SHP77 treated with DMSO at 0.1 percent for 48 hours (cell line): ENCODE measurements at places on chromosomes 4 and X.
A peak's percentile ranks its signal among the peaks of the same experiment; 100 is the strongest.

DNA sequence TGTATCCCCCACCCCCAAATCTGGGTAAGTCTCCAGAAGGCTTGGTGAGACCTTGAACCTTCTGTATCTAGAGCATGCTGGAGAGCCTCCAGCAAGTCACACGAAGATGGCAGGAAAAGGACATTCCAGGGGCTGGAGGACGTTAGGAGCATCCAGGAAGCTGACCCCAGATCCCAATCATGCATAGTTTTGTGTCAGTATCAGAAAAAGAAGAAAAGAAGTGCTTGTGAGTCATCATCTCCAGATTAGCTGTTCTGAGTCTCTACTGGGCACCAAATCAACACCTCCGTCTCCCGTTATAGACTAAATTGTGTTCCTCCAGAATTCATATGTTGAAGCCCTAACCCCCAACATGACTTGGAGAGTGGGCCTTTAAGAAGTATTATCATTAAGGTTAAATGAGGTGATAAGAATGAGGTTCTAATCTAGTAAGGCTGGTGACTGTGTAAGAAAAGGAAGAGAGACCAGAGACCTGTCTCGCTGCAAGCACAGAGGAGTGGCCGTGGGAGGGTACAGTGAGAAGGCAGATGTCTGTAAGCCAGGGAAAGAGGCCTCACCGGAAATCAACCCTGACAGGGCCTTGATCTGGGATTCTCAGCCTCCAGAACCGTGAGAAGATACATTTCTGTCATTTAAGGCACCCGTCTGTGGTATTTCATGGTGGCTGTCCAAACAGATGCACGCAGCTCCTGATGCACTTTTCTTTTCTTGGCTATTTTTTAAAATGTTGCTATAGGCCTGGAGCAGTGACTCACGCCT lies 38.1 kb upstream of the CLDN24 start:
- no peak for DNase-seq

DNA sequence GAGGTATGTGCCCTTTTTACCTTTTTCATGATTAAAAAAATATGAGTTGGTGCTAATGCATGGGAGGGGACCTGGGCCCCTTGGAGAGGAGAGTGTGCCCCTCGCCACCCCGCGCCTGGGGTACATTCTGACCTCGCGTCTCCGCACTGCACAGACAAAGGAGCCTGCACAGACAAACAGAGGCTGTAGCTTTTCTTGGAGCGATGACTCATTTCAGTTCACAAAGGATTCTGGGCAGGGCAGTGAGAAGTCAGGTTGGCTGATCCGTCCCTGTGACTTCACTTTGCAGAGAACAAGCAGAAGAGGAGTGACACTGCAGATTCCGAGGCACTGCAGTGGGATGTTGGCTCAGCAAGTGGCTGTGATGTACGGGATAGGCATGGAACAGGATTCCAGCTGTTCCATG lies 82.9 kb downstream of the STOX2 start:
- DNase-seq, result no peak

DNA sequence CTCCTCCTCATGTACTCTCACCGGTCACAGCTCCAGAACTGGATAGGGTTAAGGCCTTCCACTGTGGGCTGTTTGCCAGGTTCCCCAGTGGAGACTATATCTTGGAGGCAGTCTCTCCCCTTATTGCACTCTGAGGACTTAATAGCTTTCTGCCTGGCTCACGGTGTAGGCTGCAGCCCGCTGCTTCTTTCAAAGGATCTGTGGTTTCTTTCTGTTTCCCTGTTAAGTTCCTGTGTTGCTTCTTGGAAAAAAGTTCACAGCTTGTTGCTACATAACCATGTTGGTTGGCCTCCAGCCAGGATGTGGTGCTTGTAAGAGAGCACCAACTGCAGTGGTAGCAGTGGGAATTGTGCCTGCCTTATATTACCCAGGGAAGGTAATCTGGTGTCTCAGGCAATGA lies 24.9 kb upstream of the ZDHHC15 start:
- DNase-seq, result no peak

GRCh38 chr4:104486716-104487504 lies 7.8 kb downstream of the CXXC4 start:
- DNase-seq, result no peak

GRCh38 chrX:143642426-143642825 lies 6.5 kb upstream of the SLITRK4 start:
- no peak for DNase-seq

DNA sequence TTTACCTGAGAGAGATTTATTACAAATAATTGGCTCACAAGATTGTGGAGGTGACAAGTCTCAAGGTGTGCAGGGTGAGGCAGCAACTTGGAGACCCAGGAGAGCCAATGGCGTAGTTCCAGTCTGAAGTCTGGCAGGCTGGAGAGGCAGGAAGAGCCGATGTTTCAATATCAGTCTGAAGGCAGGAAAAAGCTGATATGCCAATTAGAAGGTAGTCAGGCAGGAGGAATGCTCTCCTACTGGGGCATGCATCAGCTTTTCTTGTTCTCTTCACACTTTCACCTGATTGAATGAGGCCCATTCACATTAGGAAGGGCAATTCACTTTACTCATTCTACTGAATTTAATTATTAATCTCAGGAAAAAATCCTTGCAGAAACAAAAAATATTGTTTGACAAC lies 1351.7 kb upstream of the ADGRL3 start:
- DNase-seq, result no peak

DNA sequence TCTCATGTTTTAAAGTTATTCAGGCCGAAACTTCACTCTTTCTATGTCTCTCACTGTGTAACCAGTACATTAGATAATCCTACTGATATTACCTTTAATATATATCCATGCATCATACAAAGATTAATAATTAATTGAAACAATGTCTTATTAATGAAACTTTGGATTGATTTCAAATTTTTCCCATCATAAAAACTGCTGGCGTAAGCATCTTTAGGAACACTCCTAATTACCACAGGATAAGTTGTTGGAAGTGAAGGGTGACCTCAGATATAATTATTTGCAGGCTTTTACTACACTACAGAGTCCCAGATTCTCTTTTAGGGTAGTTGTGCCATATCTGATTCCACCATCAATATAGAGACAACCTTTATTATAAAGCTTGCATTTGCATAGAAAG lies 181.3 kb upstream of the SFRP2 start:
- DNase-seq, result no peak

GRCh38 chrX:119728487-119728886 lies 29.9 kb upstream of the SOWAHD start:
- DNase-seq, result no peak

DNA sequence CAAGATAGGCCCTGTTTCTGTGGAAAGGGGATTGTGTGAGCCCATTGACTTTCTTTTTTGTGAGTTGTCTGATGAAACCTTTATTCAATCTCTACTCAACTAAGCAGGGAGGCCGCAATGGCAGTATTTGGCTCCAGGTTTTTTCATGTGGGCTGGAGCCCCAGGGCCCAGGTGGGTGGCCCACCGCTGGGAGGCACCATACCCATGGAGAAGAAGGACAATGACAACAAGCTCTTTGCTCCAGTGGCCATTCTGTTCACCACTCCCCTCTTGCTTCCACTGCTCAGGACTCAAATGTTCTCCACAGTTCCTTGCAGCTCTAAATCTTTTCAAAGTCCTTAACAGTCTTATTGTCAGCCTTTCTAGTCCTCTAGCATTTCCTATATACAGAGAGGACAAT lies 54.1 kb downstream of the HOPX start:
- DNase-seq, result no peak

DNA sequence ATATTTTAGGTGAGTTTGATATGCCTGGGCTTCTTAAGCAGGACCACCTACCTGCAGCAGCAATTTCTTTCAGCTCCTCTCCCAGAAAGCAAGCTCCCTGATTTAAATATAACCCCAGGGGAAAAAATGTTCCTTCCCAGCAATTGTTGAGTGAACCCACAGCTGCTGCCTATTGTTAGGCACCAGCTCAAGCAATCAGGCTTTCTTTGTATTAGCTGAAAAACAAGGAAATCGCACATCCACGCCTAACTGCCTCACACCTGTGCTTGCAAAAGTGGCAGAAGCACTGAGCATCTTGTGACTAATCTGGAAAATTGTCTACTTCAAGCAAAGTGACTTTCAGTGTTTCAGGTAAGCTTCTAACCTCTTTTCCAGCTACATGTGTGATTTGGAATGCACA lies 432.2 kb downstream of the SMARCA1 start:
- DNase-seq, result no peak

- DNase-seq, result no peak
These were observed 226.1 kb downstream of the SPCS3 start for GRCh38 chr4:176545872-176546271.

- DNase-seq, result no peak
These were observed 81.1 kb downstream of the FAT1 start for GRCh38 chr4:186642530-186642929.

GRCh38 chrX:1686642-1687041 lies 71.8 kb downstream of the ASMT start:
- no peak for DNase-seq

DNA sequence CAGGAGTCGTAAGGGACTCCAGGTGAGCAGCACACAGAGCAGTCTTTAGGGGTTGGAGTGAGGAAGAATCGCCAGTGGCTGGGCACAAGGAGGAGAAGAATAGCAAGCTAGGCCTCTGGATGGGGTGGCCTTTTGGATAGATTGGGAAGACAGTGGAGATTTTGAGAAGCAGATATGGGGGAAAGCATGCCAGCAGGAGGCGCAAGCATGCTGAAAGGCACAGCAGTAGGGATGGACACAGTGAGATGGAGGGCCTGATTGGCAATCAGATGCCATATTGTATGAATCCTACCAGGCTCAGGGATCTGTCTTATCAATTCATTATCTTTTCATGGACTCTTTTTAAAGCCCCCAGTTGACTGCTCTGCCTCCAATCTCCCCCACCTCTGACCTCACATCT lies 60.4 kb upstream of the MAGEA4 start:
- no peak for DNase-seq

DNA sequence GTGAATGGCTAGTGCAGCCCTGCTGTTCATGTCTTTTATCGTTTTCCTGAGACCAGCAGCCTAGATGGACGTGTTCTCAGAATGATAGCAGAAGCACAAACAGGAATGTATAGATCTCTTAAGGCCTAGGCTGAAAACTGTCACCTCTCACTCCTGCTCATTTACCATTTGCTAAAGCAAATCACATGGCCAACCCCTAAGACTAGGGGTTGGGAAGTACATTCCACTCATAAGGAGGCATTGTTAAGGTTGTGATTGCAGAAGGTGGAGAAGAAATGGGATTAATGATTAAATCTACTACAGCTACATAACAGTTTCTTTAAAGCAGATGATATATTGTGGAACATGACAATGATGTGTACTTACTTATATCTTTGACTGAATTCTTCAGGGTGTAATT lies 536.8 kb upstream of the FTHL17 start:
- no peak for DNase-seq

GRCh38 chr4:55611358-55612059 lies 19.5 kb upstream of the PDCL2 start:
- no peak for DNase-seq

DNA sequence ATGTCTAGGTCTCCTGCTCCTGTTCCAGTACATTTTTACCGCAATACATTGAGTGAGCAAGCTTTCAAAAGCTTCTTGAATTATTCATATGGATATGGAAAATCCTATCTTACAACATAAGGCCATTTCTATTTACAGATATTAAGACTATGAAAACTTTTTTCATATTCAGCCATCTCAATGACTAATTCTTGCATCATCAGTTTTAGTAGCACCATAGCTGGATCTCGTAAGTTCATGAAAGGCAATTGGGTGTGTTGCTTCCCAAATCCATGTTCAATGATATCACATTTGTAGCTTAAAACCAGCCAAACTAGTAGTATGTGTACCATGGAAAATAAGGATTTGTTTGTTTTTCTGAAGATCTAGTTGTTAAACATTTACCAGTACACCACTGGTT lies 118.3 kb upstream of the GABRA2 start:
- no peak for DNase-seq

DNA sequence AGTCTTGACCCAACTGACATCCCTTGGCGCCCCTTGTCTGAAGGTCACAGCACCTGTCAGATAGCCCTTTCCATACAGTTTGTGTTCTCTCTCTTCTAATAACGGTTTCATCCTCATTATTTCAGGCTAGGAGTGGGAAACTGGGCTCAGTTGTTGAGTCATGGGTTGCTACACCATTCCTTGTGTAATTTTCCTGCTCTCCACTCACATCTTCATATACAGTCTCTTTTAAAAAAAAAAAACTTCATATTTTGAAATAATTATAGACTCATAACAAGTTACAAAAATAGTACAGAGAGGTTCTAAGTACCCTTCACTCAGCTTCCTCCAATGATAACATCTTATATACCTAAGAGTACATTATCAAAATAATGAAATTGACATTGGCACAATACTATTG lies 60.2 kb upstream of the GRPR start:
- no peak for DNase-seq

DNA sequence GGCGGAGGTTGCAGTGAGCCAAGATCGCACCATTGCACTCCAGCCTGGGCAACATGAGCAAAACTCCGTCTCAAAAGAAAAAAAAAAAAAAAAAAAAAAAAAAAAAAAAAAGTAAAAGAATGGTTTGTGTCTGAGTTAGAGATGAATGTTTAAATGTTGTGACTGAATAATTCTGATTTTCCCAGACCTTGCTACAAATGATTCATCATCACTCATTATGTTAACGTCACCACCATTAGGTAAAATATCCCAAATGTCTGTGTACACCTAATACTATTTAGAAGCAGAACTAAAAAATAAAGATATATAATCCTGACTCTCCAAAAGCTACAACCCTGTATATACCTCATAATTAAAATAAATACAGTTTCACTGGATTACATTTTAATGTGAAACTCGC lies 70.8 kb downstream of the HHIP start:
- DNase-seq, result no peak

GRCh38 chr4:4316150-4316495 lies 26.1 kb downstream of the ZBTB49 start:
- DNase-seq, result no peak

- no peak for DNase-seq
These were observed 78.4 kb downstream of the IRF2 start for GRCh38 chr4:184395971-184396391.

DNA sequence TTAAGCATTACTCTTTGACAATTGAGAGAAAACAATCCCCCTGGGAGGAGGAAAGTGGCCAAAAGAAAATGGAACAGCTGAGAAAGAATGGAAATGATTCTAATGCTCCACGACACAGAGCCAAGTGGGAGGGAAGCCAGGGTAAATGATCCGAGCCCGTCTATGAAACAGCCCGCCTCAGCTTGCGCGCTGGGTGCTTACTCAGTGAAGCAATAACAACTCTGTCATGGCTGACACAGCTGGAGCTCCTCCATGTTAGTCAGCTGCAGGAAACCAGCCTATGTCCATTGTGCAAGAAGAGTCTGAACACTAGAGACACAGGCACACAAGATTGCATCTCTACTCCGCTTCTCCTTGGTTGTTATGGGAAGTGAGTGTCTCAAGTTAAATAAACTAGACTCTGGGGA lies 19.3 kb downstream of the NOA1 start:
- peak; percentile 27 for DNase-seq

- no peak for DNase-seq
These were observed 28.4 kb downstream of the LEF1 start for GRCh38 chr4:108140328-108140727.

GRCh38 chr4:15547392-15547791 lies 77.7 kb downstream of the CC2D2A start:
- DNase-seq, result no peak

DNA sequence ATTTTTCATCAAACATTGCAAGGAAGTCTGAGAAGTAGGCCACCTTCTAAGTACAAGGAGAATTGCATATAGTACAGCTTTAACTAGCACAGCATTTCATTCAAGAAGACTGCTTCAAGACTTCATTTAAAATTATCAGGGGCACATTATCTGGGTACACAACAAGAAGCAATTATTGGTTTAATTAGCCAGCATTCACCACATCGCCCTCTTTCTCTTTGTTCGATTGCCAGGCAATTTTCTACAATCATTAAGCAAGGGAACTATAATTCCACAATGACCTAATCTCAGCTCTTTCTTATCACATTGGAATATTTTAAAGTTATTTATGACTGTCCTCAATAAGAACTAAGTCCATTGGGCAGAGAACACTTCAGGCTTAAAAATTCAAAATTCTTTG lies 1347.1 kb upstream of the PABPC4L start:
- no peak for DNase-seq
